ENCODE measurements at places on chromosomes 12 and 14. TPM values are rescaled to one million over a fixed set of nuclear protein-coding genes. Genes with fewer than 3 reads are reported as not detected.

IKBIP gene
- total RNA-seq, result 28.9 TPM

TRPV4 gene
- total RNA-seq, result not detected

TAC3 gene
- not detected for total RNA-seq

SYT1 gene
- not detected for total RNA-seq

DNA sequence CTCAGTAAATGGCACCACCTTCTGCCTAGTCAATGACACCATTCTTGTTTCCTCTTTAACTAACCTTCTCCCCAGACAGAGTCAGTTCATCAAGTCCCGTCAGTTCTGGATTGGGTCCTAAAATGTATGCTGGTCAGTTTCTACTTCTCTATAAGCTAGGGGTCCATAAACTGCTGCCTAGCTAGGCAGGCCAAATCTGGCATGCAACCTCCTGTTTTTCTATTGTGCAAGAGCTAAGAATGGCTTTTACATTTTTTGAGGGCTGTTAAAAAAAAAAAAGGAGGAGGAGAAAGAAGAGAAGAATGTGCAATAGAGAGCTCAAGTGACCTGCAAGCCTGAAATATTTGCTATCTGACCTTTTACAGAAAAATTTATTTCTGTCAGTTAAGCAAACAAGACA lies 6.4 kb upstream of the TMED10 start:
- DNase-seq, result no peak

GRCh38 chr14:101980700-101981099 lies 16.3 kb downstream of the DYNC1H1 start:
- DNase-seq, result no peak

DNA sequence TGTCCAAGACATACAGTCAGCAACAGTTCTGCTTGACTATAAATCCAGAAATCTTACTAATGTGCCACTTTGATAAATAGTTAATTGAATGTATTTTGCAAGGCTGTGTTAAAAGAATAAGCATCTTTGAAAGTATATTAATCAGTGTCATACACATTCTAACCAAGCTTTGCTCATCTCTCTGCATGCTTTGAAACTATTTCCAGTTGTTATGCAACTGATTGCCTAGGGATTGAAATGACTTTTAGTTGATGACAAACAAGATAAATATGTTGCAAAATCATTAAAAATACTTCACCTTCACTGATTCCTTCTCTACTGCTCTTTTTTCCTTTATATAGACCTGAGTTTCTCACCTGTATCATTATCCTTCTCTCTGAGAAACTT lies 91.3 kb downstream of the AEBP2 start:
- no peak for DNase-seq

GRCh38 chr14:85221832-85222231 lies 308.1 kb upstream of the FLRT2 start:
- DNase-seq, result no peak

- DNase-seq, result peak; percentile 1
Measured at GRCh38 chr14:34692898-34693227, 21.5 kb downstream of the CFL2 start.

DNA sequence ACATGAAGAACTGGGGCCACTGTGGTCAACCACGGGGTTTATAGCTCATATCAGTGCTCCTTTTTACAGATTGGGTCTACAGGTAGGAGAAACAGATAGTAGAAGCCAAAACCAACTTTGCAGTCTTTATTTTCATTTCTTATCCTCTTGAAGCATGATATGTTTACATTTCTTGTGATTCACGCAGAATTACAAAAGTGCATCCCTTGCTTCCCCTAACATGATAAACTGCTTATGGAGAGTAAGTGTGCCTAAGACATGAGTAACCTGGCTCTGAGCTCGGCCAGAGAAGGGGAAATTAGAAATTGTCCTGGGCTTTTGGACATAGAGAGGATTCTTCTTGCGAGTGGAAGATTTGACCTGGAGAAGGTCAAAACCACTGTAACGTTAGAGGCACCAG lies 18.4 kb downstream of the PWP1 start:
- no peak for DNase-seq

- DNase-seq, result no peak
Measured at GRCh38 chr14:68552602-68553001, 240.3 kb downstream of the ZFP36L1 start.

DNA sequence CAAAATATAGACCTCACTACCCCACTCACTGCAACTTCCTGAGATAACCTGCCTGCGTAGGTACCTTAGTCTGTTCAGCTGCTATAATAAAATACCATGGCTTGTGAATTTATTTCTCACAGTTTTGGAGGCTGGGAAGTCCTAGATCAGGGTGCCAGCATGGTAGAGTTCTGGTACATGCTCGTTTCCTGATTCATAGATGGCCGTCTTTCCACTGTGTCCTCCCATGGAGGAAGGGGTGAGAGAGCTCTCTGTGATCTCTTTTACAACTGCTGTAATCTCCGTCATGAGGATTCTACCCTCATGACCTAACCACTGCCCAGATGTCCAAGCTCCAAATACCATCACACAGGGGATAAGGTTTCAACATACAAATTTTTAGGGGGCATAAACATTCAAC lies 49.7 kb downstream of the KCNA1 start:
- no peak for DNase-seq

DNA sequence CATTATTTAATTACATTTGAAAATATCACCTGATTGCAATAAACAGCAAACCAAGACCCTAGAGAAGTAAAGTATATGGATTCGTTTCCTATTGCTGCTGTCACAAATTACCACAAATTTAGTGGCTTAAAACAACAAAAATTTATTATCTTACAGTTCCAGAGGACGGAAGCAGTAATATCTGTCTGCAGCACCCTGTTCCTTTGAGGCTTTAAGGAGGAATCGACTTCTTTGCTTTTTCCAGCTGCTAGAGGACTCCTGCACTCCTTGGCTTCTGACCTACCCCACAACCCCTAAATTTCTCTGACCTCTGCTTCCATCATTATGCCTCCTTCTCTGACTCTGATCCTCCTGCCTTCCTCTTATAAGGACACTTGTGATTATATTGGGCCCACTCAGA lies 23.8 kb upstream of the PPM1A start:
- DNase-seq, result no peak

- DNase-seq, result no peak
Measured at GRCh38 chr14:25463480-25463879, 413.5 kb upstream of the STXBP6 start.

DNA sequence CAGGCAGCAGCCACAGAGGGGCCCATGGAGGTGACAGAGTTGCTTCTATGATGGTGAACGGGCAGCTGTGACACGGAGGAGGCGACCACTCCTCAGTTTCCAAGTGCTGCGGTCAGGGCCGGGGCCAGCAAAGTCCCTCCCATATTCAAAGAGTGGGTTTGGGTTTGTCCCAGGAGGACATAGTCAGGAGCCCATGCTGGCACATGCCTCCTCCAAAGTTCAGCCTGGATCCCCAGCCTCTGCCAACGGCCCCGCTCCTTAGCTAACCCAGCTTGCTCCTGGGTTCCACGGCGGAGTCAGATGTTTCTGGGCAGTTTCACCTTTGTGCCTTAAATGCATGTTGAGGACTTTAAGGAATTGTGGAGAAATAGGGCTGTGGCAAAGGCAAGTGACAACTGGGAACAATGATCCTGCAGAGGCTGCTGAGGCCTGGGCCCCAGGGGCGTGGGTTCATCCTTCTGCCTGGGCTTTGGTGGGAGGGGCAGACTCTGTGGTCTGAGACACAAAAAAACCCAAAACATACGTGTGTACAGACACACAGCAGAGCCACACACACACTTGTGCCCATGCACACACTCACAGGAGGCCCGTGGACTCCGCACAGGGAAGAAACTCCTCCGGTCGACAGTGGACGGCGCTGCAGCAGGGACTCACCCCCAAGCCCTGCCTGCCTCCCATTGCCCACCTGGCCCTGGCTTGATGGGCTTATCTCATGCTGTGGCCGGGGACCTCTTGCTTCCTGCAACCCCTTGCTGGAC lies 399.4 kb downstream of the TMEM121 start:
- no peak for DNase-seq

GRCh38 chr14:68159701-68160633 lies 340.4 kb downstream of the RAD51B start:
- no peak for DNase-seq

GRCh38 chr14:89489761-89490437 lies 72.9 kb upstream of the FOXN3 start:
- no peak for DNase-seq
